ENCODE measurements at places on chromosomes 1 and 21.

- DNase-seq, result no peak
Measured at GRCh38 chr21:28333578-28334075, 659.0 kb downstream of the LTN1 start.

DNA sequence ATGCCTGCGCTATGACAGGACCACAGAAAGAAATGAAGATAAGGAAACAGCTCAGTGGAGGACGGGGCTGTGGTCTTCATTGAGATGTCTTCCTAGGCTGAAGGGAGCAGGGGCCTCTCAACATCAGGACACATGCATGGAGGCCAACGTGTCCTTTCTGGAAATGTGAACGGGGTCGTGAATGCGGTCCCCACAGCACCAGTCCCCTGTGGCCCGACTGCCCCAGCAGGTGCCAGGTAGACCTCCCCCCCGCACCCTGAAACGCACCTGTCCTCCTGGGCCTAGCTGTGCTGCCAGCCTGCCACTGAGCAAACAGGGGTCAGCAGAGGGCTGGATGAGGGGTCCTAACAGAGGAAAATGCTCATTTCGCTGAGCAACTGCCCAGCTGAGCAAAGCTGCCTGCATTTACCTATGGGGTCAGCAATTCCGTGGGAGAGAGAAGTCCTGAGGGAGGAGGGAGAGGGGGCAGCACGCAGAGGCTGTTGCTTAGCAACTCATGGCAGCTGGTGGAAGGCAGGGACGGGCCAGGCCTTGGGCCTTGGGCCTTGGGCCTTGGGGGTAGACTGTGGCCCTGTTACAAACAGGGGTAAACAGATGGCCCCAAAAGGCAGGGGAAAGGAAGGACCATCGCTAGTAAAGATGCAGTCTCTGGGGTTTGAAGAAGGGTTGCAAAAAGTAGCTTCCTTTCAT is 77.4 kb downstream of the NPHP4 start:
- no peak for DNase-seq

- DNase-seq, result no peak
Measured at GRCh38 chr1:53862507-53862906, 24.4 kb upstream of the NDC1 start.

DNA sequence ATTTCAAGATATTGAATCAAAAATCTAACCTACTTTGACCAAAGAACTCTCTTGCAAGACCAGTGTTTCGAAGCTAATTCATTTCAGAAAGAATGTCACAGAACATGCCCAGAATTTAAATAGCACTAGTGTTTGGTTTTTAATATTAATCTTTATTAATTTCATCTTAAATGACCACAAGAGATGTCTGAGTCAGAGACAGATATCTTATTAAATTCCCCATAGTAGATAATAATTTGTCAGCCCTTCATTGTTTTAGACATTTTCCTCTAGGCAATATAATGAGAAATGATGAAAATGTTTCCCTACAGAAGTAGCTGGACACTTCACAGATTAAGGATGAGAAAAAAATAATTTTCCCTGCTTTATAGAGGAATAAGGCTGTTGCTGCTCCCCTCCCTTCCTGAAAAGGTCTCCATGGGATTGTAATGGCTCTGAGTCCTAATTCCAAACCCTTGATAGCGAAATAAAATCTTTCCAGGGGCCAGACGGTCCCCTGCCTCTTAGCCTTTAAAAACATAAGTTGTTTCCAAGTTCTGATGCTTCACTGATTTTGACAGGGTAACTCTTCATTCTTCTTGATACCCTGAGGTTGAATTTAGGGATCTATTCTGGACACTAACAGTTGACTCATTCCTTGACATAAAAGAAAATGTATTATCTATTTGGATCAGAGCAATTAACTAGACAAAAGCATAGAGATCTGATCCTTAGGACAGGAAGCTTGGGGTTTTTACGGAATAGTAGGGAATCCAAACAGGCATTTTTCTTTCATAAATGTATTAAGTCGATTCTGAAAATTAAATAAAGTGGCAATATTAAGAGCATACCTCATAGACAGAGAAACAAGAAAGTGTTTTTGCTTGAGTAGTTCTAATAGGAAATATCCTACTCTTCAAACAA is 820.8 kb downstream of the BRINP3 start:
- no peak for DNase-seq

DNA sequence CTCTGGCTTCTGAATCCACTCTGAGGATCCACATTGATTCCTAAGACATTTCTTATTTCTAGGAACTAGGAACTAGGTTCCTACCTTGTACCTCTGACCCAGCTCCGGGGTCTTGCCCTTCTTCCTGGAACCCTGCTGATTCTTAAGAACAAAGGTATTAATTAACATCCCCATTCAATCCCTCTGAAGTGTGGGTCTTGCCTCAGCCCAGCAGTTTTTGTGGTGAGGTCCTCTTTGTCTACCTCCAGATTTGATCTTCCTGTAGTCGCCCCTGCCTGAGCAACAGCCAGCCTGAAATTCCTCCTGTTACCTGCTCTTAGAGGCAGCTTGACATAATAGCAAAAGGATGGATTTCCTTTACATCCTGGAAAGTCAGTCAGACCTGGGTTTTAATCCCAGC is 46.7 kb upstream of the CAMK1G start:
- DNase-seq, result no peak

DNA sequence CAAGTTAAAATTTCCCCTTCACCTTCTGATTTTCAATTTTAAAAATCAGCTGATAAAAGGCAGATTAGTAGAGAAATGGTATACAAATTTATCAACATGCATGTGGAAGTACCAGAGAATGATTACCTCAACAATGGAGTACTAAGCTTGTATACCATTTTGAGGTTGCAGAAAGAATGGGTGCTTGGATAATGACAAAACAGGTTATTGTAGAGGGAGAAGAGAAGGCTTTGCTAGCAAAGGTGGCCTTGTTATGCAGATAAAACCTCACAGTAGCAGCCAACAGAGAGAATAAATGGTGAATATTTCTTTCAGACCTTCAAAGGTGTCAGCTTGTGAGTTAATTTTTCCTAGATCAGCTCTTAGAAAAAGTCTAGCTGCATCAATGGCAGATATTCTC is 1174.9 kb upstream of the ADGRL4 start:
- DNase-seq, result no peak

- DNase-seq, result no peak
Measured at GRCh38 chr1:93395195-93395594, 49.5 kb downstream of the DR1 start.

DNA sequence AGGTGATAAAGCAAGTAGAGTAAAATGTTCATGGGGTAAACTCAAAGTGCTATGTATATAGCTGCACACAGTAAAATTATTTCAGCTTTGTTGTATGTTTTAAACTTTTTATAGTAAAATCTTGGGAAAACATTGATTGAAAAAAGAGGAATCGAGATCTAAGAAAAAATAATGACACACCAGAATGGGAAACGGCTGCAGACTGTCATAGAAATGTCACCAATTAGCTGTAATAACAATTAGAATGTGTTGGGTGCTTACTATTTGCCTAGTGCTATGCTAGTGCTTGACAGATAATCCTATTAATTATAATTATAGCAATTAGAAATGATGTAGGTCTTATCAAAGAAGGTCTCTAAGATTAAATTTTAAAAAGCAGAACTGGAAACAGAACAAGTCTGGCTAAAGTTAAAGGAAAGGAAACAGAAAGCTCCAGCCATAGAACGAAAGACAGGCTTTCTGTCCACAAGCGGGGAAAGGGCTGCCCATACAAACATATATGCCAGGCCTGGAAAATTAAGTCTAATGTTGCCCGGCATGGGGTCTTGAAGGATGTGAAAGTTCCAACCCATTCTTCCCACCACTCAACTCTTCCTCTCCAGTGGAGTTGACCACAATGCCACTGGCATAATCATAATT is 5.0 kb downstream of the PCNX2 start:
- no peak for DNase-seq

DNA sequence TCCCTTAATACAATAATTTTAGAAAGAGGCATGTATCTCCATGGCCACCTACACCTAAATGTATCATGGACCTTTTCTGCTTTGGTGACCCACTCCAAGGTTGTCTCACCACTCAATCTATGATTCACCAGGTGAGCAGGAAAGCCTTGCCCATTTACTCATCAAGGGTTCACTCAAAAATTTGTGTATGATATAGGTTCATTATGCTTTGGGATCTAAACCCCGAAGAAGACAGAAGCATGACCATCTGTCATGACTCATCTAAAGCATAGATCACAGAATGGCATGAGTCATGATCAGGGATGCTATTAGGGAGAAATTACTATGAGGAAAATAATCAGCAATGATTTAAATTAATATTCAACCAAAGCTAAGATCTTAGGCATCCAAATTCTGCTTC is 38.5 kb downstream of the PYHIN1 start:
- DNase-seq, result no peak

Measured in renal cortex interstitium (tissue), 15 donors.